Cardiac septum (tissue), 1 donor: ENCODE measurements at places on chromosomes 2 and 18. TPM values are rescaled to one million over a fixed set of nuclear protein-coding genes. Genes with fewer than 3 reads are reported as not detected.

Gene FHOD3
- 311 TPM for total RNA-seq

Gene EFHD1
- 20.1 TPM for total RNA-seq

Gene ATG9A
- total RNA-seq = 66.3 TPM

Gene TEX44
- not detected for total RNA-seq

Gene TGFBRAP1
- 9.8 TPM for total RNA-seq

Gene RBM44
- 0.81 TPM for total RNA-seq

Gene GBX2
- not detected for total RNA-seq

Gene COL6A3
- 89.5 TPM for total RNA-seq

Gene RAPGEF4
- 12.6 TPM for total RNA-seq

Gene SLC4A3
- 396 TPM for total RNA-seq

Gene POTEJ
- total RNA-seq = not detected

Gene AMER3
- total RNA-seq = not detected

Gene NOSTRIN
- 8.9 TPM for total RNA-seq

Gene GCG
- not detected for total RNA-seq

Gene DES
- total RNA-seq = 21,230 TPM

Gene DDX18
- 32.4 TPM for total RNA-seq

Gene FOXD4L1
- total RNA-seq = not detected

Gene CAVIN2
- 145 TPM for total RNA-seq

Gene LRRTM1
- 0.32 TPM for total RNA-seq

Gene SLC5A6
- total RNA-seq = 11.4 TPM

Gene SEPTIN2
- 219 TPM for total RNA-seq

Gene AGXT
- total RNA-seq = not detected

Gene CREG2
- 0.81 TPM for total RNA-seq

Gene CKAP2L
- total RNA-seq = 0.30 TPM

Gene FOXI3
- not detected for total RNA-seq

Gene TTR
- not detected for total RNA-seq

Gene ABCG8
- not detected for total RNA-seq

Gene ALLC
- not detected for total RNA-seq

Gene CFAP53
- 0.48 TPM for total RNA-seq

Gene TMEM247
- not detected for total RNA-seq

Gene ANKRD29
- total RNA-seq = 3.9 TPM

Gene UBR3
- 87.5 TPM for total RNA-seq

Gene RPIA
- 10.5 TPM for total RNA-seq

Gene CROCC2
- total RNA-seq = not detected

Gene AQP12B
- not detected for total RNA-seq

Gene POMC
- total RNA-seq = 3.1 TPM

Gene EMILIN2
- 11.1 TPM for total RNA-seq
